ENCODE measurements at places on chromosomes 12 and 14. TPM values are rescaled to one million over a fixed set of nuclear protein-coding genes. Genes with fewer than 3 reads are reported as not detected.

Gene NKX2-1
- total RNA-seq, result not detected

- no peak for DNase-seq
These were observed 60.9 kb upstream of the ZFP36L1 start for GRCh38 chr14:68853749-68854148.

- no peak for DNase-seq
These were observed 367.9 kb downstream of the PAWR start for GRCh38 chr12:79322905-79323304.

DNA sequence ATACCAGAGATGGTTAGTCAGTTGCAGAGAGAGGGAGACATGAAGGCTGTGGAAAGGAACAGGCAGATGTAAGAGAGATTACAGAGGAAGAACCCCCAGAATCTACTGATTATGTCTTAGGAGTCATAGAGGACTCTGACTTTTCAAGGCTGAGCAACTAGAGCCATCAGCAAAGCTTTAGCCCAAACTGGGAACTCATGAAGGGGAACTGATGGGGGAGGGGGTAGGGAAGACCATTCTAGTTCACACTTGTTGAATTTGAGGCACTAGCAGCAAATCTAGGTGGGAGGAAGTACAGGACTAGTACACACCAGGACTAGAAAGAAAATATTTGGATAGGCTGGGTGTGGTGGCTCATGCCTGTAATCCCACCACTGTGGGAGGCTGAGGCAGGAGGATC is 10.1 kb downstream of the LGALS3 start:
- no peak for DNase-seq

- peak; percentile 51 for DNase-seq
These were observed 17.5 kb upstream of the FAR2 start for GRCh38 chr12:29131539-29131938.

Data from skin of body (tissue), 3 donors.